ENCODE measurements at places on chromosomes 4 and X.
A peak's percentile ranks its signal among the peaks of the same experiment; 100 is the strongest.

DNA sequence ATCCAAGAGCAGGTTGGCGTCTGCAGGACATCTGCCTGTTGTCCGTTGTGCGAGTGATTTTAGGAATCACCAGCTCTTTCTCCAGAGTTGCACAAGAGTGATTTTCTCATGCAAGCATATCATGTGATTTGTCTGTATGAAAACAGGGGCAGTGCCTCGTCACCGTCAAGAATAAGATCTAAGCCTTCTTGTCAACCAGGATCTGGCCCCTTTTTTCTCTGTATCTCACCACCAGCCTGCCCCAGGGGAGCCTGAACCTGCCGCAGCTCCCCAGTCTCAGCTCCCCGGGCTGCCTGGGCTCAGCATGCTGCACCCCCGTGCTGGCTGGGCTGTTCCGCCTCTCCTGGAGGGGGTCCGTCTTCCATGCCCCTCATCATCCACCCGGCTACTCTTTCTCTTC, 90.5 kb downstream of the STOX2 start:
- DNase-seq: no peak

DNA sequence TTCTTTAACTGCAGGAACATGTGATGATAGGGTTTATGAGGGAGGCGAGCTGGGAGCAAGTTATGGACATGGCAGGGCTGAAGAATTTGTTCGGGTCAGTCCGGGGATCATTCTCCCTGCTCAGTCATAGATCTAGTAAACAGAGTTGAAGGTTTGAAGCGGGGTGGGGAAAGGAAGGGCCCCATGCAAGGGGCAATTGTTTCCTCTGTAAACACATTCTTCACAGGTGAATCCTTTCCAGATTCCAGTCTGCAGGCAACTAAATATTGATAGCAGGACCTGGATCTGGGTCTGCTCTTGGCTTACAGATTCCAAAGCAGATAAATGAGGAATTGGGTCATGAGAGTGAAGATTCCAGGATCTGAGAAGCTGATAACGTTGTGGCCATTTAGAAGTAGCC, 44.3 kb upstream of the ARHGAP24 start:
- no peak for DNase-seq

- DNase-seq: peak; percentile 28
These were observed 78.8 kb upstream of the PRPS1 start for GRCh38 chrX:107549504-107549903.

DNA sequence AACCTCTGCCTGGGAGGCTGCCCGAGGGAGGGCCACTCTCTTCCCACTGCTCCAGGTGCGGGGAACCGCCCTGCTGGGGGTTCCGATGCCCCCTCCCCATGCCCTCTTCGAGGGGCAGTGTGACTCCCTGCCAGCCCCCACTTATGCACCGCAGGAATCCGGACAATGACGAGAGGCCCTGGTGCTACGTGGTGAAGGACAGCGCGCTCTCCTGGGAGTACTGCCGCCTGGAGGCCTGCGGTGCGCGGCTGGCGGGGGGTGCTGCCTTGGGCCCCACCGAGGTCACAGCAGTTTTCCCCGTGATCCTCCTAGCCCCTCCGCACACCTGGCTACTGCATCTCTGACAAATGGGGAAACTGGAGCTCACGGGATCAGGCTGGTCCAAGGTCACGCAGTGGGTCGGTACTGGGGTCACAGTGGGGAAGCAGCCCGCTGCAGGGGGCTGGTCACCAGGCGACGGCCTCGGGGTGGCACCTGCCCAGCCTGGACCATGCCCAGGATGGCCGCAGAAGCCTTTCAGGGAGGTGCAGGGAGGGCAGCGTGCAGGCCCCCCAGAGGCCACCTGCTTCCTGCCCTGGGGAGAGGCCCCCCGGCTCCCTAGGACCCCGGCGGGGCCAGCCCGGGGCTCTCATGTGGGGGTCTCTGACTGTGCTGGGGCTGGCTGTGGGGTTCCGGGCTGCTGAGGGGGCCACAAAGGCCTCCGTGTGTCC, 3.5 kb downstream of the HGFAC start:
- no peak for DNase-seq

DNA sequence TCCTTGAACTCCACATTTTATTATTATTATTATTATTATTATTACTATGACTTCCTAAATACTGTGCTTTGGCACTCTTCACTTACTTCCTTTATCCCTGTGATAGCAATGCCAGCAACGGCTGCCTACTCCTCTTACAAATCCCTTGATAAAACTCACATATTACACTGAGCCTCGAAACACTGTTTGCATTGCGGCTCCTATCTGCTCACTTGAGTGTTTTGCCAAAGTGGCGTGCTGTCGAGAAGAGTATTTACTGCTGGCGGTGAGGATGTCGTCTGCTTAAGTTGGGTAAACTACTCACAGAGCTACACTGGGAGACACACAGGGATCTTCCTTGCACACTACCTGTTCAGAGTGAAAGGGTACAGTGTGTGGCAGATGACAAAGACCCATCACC, 143.4 kb upstream of the VCX3A start:
- DNase-seq: no peak

DNA sequence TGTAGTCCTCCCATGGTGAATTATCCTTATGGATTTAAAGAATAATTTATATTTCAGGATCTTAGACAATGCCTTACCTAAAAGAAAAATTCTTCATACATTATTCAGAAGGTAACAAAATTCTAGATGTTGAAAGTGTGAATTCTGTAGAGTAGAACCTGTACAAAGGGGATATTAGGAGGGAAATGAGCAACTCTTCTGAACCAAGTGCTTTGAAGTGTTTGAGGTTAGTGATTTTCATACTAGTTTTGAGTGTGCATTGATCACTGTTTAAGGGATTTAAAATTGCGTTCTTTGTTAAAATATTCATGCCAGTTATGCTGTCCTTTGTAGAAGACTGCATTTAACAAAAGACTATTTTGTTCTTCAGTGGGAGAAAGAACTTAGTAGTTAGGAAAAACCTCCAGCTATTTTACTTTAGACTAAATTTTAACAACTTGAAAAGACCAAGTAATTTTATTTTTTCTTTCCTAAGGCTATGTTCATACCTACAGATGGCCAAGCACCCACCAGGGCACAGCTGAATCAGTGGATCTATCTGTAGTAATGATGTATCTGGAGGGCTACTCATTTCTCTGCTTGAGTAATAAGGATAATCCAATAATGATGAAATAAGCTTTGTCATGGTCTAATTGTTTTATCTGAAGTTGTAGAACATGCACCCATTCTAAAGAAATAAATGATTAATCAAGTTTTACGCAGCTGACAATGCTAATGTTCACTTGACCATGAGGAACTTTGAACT, 134.3 kb upstream of the RPS6KA6 start:
- DNase-seq: no peak

- DNase-seq: no peak
These were observed 395.8 kb downstream of the NAF1 start for GRCh38 chr4:162770761-162771490.

DNA sequence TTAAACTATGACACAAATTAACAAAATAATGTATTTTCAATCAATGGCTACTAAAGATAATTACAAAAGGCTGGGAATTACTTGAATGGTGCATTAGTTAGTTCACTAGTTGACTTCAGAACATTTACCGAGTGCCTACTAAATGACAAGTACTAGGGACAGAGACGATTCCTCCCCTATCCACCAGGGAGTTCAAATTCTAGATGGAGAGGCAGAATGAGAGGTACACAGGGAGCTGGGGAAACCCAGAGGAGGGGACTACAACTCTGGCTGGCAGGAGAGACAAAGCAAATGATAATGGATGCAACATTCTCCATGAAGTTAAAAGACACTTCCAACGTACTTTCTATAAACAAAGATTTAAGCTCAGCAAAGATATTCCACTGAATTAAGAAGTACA, 43.1 kb upstream of the MCF2 start:
- DNase-seq: no peak

GRCh38 chr4:48139691-48140090, 5.6 kb upstream of the TXK start:
- DNase-seq: no peak

GRCh38 chr4:79906303-79906702, 166.7 kb downstream of the ANTXR2 start:
- no peak for DNase-seq

DNA sequence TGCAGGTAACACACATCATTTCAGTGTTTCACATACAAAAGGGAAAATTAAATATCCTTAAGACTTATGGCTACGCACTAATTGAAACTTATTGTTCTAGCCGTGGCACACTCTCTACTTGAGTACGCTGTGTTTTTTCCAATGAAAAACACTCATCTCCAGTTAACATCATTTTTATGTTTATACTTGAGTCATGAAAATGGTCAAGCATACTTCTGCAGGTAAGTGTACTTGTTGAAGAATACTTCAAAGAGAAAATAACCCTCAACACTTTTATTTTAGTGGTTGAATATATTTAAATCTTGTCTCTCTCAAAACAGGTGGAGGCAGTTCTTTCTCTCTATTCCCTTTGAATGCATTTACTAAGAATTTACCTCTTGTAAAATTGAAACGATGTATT, 538.7 kb upstream of the PCDH7 start:
- no peak for DNase-seq

DNA sequence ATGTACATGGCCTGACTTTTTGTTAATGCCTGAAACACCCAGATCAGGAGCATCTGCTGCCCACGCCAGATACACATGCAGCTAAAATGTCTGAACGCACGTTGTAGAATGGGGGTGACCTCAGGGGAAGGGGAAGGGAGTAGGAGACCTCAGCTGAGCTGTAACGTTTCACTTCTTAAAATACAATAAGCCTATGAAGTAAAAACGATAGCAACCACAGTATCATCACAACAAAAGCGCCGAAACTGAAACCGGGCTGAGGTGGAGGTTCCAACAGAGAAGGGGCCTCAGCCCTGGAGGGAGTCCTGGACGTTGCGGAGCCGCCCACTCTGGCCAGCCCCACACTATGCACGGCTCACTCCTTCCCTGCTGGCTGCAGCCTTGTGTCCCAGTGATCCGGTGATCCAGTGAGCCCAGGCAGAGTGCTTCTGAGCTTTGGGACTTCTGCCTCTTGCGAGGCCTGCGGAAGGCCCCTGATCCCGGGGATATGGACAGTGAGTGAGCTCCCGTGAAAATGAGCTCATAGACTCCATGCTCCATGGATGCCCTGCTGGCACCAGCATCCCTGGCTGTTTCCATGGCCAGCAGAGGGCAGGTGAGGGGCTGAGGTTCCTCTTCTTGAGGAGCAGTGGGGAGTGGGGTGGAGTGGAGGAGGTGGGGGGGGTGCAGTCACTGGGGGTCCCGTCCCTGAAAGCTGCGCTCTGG, 52.0 kb downstream of the HMX1 start:
- no peak for DNase-seq

DNA sequence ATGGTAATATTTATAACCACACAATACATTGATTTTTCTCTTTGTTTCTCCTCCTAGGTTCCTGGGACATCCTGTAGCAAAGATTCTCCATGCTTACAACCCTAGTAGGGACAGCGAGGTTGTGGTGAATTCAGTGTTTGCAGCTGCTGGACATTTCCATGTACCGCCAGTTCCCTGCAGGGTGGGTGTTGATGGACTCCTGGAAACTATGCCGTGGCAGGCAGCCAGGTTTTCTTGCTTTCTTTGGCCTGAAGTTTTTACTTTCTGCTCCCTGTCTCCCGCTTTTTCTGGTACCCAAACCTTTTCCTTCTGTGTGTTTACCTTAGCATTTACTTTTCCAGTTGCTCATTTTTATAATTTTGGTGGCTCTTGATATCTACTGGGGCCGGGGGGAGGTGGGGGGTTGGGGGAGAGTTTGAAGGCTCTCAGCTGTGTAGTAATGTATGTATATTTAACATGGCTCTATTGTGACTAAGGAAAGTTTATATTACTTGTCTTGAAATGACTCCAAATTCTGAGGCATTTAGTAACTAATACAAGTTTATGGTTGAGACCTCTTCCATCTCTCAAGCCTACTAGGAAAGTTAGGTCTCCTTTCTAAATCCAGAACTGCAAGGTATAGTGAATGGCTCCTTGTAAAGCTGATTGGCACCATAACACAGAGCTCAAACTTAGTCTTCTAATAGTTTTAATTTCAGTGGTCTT, 89.7 kb downstream of the TMEM131L start:
- no peak for DNase-seq

- no peak for DNase-seq
These were observed 155.2 kb upstream of the GK2 start for GRCh38 chr4:79563219-79563618.

GRCh38 chrX:2819345-2820135, 9.2 kb upstream of the GYG2 start:
- no peak for DNase-seq

- no peak for DNase-seq
These were observed 84.6 kb downstream of the PLAC1 start for GRCh38 chrX:134573683-134574035.

DNA sequence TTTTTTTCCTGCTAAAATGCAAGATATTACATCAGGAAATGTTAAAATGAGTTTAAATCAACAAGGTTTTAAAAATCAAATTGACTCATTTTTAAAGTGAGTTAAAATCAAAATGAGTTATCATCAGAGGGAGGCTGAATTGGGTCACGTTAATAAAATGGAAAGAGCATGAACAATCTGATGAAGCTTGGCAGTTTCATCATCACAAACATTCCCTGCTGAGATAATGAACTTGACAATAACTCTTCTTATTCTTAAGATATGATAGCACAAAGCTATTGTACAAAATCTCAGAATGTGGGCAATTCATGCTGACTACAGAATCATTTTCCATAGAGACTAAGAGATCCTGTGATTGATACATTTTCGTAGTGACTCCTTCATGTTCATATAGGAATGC, 1086.7 kb downstream of the STIM2 start:
- DNase-seq: no peak

GRCh38 chrX:20789103-20789502, 522.4 kb upstream of the RPS6KA3 start:
- DNase-seq: no peak

- no peak for DNase-seq
These were observed 1047.6 kb upstream of the PCDH10 start for GRCh38 chr4:132101526-132101925.
